ENCODE measurements at places on chromosomes 7 and 10.

DNA sequence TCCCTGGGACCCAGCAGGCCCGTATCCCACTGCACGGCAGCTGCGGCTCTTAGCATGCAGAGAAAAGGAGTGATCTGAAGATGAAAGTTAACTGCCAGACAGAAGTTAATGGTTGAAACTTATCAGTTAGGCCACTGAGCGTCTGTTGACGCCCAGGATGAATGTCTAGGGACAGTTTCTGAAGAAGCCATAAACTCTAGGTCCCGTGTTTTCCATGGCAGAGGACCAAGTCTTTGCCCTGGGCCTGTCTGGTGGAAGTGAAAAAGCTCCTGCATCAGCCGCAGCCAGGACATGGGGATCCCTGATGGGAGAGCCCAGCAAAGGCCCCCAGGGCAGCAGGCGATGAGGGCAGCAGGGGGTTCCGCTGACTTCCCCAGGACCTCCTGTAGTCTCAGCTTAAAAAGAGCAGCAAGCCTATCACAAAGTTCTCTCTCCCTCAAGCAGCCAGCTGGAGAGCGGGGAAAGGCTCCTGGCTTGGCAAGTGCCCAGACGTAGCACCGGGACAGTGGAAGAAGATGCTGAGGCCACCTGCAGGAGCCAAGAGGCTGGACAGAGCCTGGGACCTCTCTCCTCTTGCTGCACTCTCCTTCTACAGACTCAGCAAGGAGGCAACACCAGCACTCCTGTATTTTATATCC lies 79.6 kb downstream of the TNS3 start:
- peak; percentile 65 for DNase-seq

GRCh38 chr10:129772468-129773358 lies 191.4 kb downstream of the EBF3 start:
- no peak for DNase-seq

GRCh38 chr7:158431055-158431940 lies 156.3 kb downstream of the PTPRN2 start:
- DNase-seq = no peak

DNA sequence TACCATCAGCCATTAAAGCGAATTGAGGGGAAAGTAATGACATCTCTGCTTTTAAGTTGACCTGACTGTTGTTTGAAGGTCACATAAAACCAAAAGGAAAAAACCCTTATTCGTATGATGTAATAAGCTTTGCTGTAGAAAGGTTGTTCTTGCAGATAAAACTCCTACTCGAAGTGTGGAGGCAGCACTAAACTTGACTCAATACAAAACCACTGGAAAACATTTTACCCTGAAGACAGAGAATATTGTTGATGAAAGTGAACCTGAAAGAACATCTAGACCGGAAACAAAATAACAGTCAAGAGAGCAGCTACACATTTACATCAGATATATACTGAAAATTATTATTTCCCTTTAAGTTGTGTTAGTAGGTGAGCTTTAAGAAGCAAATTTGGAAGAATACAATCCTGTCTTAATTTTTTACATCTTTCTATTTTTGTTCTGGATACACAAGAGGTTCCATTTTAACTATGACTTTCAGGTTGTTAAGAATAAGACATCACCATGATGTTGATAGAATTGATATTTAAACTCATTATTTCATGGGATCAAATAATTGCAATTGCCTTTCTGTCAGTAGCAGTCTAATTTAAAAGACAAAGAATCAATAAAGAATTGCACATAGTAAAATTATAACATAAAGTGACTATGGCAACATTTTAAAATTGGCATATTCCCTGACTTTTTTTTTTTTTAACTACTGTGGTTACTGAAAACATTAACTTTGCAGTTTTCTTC lies 6.4 kb downstream of the ETV1 start:
- DNase-seq = peak; percentile 65

DNA sequence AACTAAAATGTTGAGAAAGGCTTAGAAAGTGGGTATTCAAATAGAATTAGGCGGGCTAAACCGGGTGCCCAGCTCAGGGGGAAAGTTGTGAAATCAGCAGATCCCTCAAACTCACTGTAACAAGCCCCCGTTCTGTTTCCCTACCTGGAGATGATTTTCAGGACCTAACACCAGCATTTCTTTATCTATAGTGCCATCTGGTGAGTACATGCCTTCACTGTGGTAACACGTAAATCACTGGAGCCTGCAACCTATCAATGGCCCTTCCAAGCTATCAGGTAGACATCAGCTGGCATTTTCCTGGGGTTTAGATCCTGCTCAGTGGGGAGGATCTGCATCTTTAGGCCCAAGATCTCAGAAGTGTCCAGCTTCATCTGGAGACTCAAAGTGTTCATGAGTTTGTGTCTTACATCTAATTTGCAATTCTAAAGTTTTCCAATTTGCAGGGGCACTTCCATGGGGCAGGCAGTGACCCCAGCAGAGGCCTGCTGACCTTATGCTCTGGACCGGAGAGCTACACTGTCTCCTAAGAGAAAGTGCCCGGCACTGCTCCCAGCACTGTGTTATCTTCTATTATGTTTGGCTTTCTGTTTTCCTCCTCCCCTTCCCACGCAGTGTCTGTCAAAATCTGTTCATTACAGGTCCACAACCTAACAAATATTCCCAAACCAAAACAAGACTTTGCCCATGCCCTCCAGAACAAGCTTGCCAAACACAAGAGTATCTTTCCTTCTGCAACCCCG lies 132.5 kb downstream of the LSM5 start:
- DNase-seq = peak; percentile 9

- no peak for DNase-seq
Measured at GRCh38 chr7:44162179-44162578, 21.0 kb upstream of the MYL7 start.

GRCh38 chr7:133528796-133529195 lies 275.9 kb downstream of the EXOC4 start:
- DNase-seq = no peak

- no peak for DNase-seq
Measured at GRCh38 chr10:60464659-60465058, 75.0 kb upstream of the ANK3 start.

DNA sequence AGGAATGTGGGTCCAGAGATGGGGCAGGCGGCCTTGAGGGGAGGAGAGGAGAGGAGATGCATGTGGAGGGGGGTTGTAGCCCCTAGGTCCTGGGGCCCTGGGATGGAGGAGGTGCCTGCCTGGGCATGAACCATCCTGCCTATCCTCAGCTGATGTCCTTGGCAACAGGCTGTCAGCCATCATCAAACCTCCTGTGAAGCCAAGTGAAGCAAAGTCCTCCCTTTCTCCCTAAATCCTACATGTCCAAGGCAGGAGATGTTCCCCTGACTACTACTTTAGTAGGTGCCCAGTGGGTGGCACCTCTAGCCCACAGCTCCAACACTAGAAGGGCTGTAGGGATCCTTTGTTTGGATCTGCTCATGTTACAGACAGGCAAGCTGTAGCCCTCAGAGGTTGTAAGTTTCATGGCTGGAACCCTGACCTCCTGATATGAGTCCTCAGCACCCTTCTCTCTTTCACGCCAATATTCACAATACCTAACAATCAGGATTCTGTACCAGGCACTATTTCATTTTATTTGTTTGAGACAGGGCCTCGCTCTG lies 66.6 kb upstream of the SYPL1 start:
- peak; percentile 81 for DNase-seq

DNA sequence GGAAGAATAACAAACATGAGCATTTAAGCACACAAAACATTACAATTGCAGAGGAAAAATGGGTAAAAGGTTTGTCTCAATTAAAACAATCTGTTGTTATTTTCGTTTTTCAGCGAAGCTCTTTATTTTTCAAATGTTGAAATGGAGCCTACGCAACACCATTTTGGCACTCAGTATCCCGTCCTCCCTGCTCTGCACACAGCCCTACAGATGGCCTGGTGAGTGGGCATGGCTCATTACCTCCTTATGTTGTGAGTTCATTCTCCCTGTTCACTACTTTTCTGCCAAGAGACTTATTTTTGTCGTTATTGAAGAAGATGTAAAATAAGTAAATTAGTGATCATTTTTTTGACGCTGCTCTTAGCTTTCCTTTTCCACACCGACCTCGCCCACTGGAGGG lies 167.8 kb upstream of the CXCL12 start:
- no peak for DNase-seq

DNA sequence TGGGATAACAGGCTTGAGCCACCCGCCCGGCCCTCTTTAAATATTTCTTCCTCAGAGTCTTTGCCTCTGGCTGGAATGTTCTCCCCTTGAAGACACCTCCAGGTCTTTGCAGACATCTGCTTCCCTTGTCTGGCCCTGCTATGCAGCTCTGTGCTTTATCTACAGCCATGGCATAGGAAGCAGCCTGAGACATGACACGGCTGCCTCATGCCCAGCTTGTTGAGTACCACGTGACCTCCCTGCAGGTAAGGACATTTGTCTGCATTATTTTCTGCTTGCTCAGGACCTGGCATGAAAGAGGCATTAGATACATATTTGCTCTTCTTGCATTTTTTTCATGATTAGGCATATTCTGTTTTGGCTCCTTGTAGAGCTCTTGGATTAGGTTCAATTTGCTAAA lies 113.8 kb upstream of the KLF6 start:
- DNase-seq = no peak

DNA sequence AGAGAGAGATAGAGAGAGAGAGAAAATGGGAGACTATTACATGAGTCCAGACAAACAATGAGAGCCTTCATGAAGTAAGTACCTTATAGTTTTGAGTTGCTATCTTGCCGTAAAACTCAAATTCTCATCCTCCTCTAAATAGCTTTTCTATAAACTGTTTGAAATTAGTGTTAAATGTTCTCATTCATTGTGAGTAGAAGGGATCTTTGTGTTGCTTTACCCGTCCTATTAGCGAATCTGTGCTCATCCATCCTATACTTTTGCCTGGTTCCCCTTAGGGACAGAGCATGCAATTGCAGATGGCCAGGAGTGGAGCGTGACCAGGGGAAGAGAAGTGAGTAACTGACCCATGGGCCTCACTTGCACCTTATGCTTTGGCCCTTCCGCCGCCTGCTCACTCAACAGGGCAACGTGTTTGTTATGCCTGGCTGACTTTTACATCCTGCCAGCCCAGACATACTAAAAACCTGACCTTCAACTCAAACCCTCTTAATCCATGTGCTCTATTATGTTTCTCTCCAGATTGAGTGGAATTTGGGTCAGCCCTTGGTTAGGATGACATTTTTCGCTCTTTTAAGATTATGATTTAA lies 244.2 kb upstream of the YAE1 start:
- DNase-seq = no peak

GRCh38 chr7:58086871-58087535 lies 637.0 kb downstream of the ZNF716 start:
- no peak for DNase-seq

DNA sequence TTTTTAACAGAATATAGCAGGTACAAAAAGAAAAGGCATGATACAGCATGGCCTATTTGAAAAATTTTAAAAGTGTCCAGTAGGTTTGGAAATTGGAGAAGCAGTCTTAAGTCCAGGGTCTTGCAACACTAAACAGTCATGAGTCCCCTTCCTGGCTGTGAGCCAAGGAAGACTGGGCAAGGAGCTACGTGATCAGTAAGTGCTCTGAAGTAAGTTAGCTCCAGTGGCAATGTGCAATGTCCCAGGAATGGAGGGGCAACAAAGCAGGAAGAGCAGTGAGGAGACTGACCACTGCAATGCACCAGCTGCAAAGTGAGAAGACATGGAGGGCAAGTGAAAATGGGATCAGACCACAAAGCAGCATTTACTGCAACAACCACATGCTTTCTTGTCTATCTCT lies 72.9 kb upstream of the GRID1 start:
- peak; percentile 99 for DNase-seq

GRCh38 chr10:15760681-15761080 lies 41.0 kb upstream of the ITGA8 start:
- DNase-seq = no peak

DNA sequence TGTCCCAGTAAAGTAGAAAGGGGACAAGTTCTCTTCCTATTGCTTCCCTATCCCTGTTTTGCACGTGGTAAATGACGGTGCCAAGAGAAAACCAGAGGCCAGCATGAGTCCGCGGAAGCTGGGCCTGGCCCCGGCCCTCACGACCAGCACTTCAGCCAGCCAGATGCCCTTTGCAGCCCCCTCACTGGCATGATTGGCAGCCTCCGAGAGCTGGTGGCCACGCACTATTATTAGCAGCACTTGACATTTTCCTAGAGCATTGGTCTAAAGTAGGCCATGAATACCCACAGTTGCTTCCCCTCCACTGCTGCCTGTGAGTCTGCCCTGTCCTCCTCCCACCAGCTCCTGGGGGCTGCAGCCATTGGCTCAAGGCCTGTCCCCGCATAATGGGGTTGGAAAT lies 369.1 kb downstream of the PLXNA4 start:
- no peak for DNase-seq

- DNase-seq = peak; percentile 49
Measured at GRCh38 chr10:70561070-70561469, 41.5 kb downstream of the PRF1 start.

- DNase-seq = no peak
Measured at GRCh38 chr10:133023216-133023843, 64.4 kb upstream of the ADGRA1 start.

DNA sequence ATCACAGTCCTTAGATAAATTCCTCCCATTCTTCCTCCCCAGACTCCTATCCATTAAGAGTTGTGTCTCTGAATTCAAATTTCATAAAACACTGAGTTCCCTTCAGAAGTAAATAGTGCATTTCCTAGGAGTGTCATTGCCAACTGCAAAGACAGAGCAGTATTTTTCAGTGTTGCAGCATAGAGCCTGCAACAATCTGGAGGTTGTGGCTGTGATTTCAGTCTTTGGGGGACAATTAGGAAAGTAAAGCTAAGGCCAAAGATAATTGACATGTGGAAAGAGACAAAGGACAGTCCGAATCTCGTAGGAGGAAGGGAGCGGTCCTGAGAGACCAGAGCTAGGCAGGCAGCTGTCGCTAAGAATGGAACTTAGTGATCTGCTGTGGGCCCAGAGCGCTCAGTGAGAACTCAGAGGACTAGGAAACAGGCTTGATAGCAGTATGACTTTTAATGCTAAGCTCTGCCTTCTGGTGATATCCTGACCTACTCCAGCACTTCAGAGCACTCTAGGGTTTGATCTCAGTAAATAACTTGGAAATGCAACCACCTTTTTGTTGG lies 46.2 kb downstream of the PRPF18 start:
- no peak for DNase-seq

DNA sequence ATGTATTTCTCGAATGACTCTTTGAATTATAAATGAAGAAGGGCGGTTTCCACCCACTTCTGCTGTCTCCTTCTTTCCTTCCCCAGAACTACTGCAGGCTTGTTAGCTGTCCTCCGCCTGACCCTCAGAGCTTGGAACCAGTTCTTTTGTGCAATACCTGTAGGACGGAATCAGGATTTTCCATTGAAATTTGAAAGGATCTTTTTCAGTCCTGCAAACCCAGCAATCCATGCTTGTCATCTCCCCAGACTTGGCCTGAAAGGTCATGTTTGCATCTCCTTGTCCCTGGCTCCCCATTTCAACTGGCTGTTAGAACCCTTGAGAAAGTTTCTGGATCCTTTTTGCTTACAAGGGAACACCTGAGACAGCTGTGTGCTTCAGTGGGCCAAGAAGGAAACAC lies 47.5 kb downstream of the PLCE1 start:
- no peak for DNase-seq

DNA sequence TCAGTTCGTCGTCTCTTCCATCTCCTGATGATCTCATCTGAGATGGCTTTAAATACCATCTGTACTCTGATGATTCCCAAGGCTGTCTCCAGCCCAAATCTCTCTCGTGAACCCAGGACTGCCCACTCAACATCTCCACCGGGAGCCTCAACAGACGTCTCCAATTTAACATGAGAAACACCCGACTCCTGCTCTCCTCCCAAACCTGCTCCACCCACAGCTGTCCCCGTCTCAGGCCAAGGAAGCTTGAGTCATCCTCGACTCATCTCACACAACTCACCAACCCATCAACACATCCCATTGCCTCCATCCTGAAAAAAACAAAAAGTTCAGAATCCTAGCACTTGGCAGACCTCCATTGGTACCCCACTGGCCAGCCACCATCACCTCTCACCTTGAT lies 29.7 kb upstream of the CALN1 start:
- no peak for DNase-seq

Measured in choroid plexus epithelial cell (primary cell).